ENCODE measurements at places on chromosomes 12 and 14. TPM values are rescaled to one million over a fixed set of nuclear protein-coding genes. Genes with fewer than 3 reads are reported as not detected.

PTPRB gene
- 8.6 TPM for total RNA-seq

USP44 gene
- total RNA-seq = 0.69 TPM

VRTN gene
- not detected for total RNA-seq

CRACR2A gene
- total RNA-seq = 4.3 TPM

STAC3 gene
- 0.33 TPM for total RNA-seq

TOMM20L gene
- total RNA-seq = not detected

TSHR gene
- total RNA-seq = not detected

SMIM41 gene
- total RNA-seq = 0.07 TPM

CBLN3 gene
- 4.2 TPM for total RNA-seq

KLHDC1 gene
- total RNA-seq = 3.4 TPM

EFS gene
- 15.0 TPM for total RNA-seq

BDKRB1 gene
- total RNA-seq = 1.3 TPM

SALL2 gene
- 5.0 TPM for total RNA-seq

MAP1LC3B2 gene
- total RNA-seq = 0.52 TPM

KRT2 gene
- not detected for total RNA-seq

TSPAN11 gene
- total RNA-seq = 0.13 TPM

All from smooth muscle cell of the pulmonary artery (primary cell).